Skin of body (tissue), 3 donors: ENCODE measurements at places on chromosomes 12 and 14. TPM values are rescaled to one million over a fixed set of nuclear protein-coding genes. Genes with fewer than 3 reads are reported as not detected.

LRRC10 gene
- 0.10 TPM for total RNA-seq

DEPDC4 gene
- total RNA-seq: 1.9 TPM

CEBPE gene
- 1.5 TPM for total RNA-seq

FAM90A1 gene
- not detected for total RNA-seq

KLHL33 gene
- total RNA-seq: 0.30 TPM

NTF3 gene
- total RNA-seq: 4.7 TPM

OR6C3 gene
- total RNA-seq: not detected

AKAP5 gene
- 1.3 TPM for total RNA-seq

HOXC12 gene
- 0.30 TPM for total RNA-seq

KIF26A gene
- 8.1 TPM for total RNA-seq

LRIG3 gene
- 241 TPM for total RNA-seq

RIMBP2 gene
- 5.8 TPM for total RNA-seq

MMP19 gene
- 18.2 TPM for total RNA-seq

GPR135 gene
- total RNA-seq: 3.2 TPM

CMTM5 gene
- 2.7 TPM for total RNA-seq

AACS gene
- total RNA-seq: 29.7 TPM

FOXN4 gene
- 0.10 TPM for total RNA-seq

SIX6 gene
- total RNA-seq: not detected

VRK1 gene
- 34.9 TPM for total RNA-seq

ACSS3 gene
- total RNA-seq: 19.2 TPM

TEX22 gene
- 0.20 TPM for total RNA-seq

WNT1 gene
- total RNA-seq: not detected

SDS gene
- total RNA-seq: not detected

SUSD6 gene
- total RNA-seq: 18.5 TPM

KRT82 gene
- total RNA-seq: 15.8 TPM

TSPAN19 gene
- total RNA-seq: not detected

CHGA gene
- total RNA-seq: 0.69 TPM

FZD10 gene
- 7.7 TPM for total RNA-seq

SIX1 gene
- total RNA-seq: 4.6 TPM

IAPP gene
- total RNA-seq: not detected

SOS2 gene
- total RNA-seq: 32.1 TPM

LBHD2 gene
- total RNA-seq: not detected

ASB2 gene
- total RNA-seq: 6.1 TPM

CLEC1B gene
- 0.39 TPM for total RNA-seq

PRB2 gene
- total RNA-seq: 0.20 TPM

CD4 gene
- total RNA-seq: 9.7 TPM

RTL1 gene
- total RNA-seq: 4.2 TPM

DHRS4 gene
- total RNA-seq: 23.5 TPM

SPSB2 gene
- 3.1 TPM for total RNA-seq

ZBTB1 gene
- 58.3 TPM for total RNA-seq

TBX3 gene
- 14.7 TPM for total RNA-seq

LETMD1 gene
- 55.0 TPM for total RNA-seq

PIANP gene
- 0.10 TPM for total RNA-seq

GARIN6 gene
- not detected for total RNA-seq
